ENCODE measurements at places on chromosomes 4 and X. TPM values are rescaled to one million over a fixed set of nuclear protein-coding genes. Genes with fewer than 3 reads are reported as not detected.

DNA sequence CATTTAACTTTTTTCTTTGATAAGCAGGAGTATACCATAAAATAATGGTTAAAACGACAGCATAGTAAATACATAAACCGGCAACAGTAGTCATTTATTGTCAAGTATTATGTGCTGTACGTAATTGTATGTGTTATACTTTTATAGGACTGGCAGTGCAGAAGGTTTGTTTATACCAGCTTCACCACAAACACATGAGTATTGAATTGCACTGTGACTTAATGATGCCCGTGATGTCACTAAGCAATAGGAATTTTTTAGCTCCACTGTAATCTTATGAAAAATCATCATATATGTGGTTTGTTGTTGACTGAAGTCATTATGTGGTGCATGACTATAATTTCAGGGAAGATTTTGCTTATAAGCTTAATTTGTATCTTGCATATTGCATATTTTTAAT is 424.6 kb downstream of the PABPC4L start:
- DNase-seq, result no peak

DNA sequence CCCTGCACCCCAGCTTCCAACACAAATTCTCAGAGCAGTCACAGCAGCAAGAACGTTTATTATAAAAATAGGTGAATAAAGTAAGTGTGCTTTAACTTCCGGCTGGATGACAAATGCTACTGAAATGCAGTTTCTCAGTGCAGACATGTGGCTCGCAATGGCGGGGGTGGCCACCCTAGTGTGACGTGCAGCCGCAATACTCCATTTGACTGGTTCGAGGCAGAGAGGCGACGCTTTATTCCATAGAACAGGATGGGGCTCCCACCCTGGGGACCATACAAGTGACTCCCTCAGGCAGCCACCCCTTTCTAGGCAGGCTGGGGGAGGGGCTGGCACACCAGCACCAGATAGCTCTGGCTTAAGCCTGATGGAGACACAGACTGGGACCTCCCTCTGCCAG is 14.5 kb downstream of the TNIP2 start:
- DNase-seq, result no peak

- DNase-seq, result no peak
These were observed 286.4 kb downstream of the CRLF2 start for GRCh38 chrX:926070-926469.

GRCh38 chr4:39304651-39305050 is 61.5 kb downstream of the RFC1 start:
- DNase-seq, result no peak

DNA sequence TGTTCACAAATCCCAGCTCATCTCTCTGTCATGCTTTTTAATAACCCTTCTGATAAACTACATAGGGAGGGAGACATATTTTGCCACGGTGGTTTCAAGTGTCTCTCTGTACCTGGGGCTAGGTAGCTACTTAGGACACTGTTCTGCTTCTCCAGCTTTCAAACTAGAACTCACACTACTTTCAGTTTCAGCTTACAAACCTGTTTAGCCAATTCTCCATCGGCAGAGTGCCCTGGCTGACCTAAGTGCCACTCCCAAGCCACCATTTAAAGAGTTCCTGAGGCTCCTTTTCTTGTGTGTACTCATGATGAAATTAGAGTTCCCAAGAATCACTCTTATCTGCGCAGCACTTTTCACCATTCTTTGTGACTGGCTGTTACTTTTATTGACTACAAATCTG is 899.2 kb downstream of the FAT4 start:
- peak; percentile 39 for DNase-seq

GRCh38 chrX:8748855-8749254 is 16.9 kb upstream of the ANOS1 start:
- peak; percentile 7 for DNase-seq

GRCh38 chrX:53239474-53239873 is 14.5 kb upstream of the KDM5C start:
- no peak for DNase-seq

GRCh38 chrX:46573331-46573891 is at the start of gene CHST7:
TSS of gene CHST7 (plus strand) at chrX:46573765. CDS start at chrX:46573932, 167 bp downstream.
- peak; percentile 78 for DNase-seq

- no peak for DNase-seq
These were observed 831.0 kb downstream of the C4orf33 start for GRCh38 chr4:129926936-129927335.

- no peak for DNase-seq
These were observed 118.1 kb downstream of the SMIM20 start for GRCh38 chr4:26032142-26032541.

DNA sequence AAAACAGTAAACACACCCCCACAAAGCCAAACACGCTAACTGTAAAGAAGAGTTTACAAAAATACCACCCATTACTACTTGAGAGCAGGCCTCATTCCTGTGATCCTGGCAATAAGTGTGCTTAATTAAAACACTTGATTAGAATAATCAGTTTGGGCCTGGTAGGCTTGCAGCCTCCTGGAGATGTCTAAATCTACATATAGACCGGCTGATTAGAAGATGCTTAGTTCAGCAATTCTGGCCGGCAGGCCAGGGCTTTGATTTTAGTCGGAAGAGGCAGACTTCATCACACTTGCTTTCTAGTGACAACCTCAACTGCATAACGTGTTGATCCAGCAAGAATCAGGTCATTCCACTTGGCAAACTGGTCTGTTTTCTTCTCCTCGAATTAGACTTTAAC is 114.0 kb downstream of the DCTD start:
- DNase-seq, result no peak

DNA sequence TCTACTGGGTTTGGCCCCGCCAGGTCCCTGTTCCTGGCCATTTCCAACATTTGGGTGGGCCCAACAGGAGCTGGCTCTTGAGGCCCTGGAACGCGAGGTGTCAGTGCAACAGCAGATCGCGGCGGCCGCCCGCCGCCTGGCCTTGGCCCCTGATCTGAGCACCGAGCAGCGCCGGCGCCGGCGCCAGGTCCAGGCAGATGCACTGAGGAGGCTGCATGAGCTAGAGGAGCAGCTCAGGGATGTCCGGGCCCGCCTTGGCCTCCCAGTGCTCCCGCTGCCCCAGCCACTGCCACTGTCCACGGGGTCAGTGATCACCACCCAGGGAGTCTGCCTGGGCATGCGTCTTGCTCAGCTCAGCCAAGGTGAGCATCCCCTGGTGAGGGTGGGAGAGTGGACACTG is 5.5 kb downstream of the CCDC120 start:
- DNase-seq, result no peak

DNA sequence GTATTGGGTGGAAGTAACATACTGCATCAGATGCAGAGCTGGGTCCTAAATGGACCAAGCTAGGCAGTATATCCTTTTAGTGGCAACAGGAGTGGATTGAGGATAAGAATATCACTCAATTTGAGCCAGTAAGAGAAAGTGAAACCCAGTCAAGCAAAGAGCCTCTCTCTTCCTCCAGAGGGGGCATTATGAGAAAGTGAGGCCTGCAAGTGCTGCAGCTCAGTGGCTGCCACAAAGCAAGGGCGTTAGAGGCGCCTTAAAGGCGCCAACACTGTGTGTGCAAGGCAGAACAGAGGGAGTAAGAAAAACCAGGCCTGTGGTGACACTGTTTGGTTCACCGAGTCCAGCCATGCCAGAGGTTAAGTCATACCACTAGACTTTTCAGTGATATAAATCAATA is 17.5 kb downstream of the STX18 start:
- no peak for DNase-seq

- no peak for DNase-seq
These were observed 225.3 kb upstream of the CXorf66 start for GRCh38 chrX:140190441-140191108.

GRCh38 chrX:104707572-104707971 is 141.6 kb downstream of the IL1RAPL2 start:
- DNase-seq, result no peak

- DNase-seq, result no peak
These were observed 32.4 kb upstream of the REPS2 start for GRCh38 chrX:16914058-16914457.

DMRTC1B gene
- not detected for total RNA-seq

MUC7 gene
- not detected for total RNA-seq

PDLIM5 gene
- total RNA-seq, result 122 TPM

CCNB3 gene
- 0.73 TPM for total RNA-seq

SSX4 gene
- not detected for total RNA-seq

All from Calu3 (cell line).